BJ (cell line): ENCODE measurements at places on chromosomes 1 and 21. TPM values are rescaled to one million over a fixed set of nuclear protein-coding genes. Genes with fewer than 3 reads are reported as not detected.

ANP32E gene
- 6.1 and 14.8 TPM in 2 replicates for polyA plus RNA-seq

C1orf185 gene
- not detected in 2 replicates for polyA plus RNA-seq

TRIM58 gene
- polyA plus RNA-seq: not detected in 2 replicates

RCSD1 gene
- polyA plus RNA-seq: not detected in 2 replicates

DNA sequence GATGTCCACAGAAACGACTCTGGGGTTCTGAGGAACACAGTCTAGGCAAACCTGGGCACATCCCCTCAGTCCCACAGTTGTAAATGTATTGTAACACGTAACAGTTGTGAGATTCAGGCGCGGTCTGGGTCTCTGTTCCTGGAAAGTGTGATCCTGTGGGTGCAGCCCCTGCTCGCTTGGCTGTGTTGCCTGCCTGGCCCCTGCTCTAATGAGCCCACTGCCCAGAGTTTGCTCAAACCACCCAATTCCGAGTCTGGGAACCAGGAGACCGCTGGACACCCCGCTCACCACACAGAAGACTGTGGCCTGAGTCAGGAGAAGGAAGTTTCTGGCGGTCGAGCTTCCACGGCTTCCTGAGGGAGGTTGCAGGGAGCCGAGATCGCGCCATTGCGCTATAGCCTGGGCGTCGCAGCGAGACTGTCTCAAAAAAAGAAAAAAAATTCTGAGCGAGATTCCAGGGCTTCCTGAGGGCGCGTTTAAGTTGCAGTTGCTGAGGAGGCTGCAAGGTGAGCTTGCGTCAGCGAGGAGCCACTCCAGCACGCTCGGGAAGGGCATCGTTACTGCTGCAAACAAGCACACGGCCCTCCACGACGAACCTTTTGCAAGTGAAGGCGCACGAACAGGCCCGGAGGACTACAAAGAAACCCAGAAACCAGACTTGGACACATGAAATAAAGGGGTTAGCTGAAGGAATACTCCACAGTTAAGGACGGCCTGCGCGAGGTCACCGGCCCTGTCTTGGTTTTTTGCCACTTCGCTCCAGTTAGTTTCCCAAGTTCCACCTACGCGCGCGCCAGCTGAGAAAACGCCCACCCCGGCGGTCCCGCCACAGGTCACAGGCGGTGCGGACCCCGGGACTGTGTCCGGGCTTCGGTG lies 1.1 kb downstream of the C21orf58 start:
- no peak for DNase-seq

DNA sequence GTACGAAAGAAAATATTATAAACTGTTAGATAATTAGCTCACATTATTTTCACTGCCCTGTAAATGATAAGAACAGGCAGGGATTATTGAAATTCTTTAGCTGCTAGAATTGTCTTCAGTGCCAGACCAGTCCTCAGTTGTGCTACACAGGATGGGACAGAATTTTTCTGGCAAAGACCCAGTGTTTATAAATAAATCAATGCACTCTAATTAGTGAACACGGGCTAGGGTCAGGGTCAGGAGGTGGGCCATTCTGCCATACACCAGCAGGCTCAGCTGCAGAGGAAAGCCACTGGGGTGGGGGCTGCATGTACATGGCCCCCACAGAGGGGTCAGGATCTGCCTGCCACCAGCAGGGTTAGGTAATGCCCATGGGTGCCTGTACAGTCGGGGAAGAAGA lies 6.4 kb downstream of the BCAR3 start:
- no peak for DNase-seq

DNA sequence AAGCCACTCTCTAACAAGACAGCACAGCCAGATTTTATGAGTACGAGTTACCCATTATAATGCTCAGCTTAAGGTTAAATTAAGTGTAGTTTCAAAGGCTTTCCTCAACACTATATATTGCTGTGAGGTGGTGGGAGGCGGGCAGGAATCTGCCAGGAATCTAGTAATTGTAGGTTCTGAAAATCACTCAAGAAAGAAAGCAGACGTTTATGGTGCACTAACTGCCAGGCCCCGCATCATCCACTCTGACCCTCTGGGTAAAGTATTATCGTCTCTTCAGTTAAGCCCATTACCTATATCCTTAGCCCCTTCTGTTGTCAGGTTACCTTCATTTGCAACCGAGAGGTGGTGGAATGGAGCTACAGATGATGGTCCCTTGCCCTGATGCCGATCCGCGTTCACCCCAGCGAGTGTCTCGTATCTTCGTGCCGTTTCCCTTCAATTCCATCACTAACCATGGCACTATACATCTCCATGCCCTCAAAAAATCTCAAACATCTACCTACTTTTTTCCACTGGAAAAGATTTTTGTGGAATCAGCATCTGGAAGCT lies 12.4 kb downstream of the HMGN1 start:
- DNase-seq: no peak

DNA sequence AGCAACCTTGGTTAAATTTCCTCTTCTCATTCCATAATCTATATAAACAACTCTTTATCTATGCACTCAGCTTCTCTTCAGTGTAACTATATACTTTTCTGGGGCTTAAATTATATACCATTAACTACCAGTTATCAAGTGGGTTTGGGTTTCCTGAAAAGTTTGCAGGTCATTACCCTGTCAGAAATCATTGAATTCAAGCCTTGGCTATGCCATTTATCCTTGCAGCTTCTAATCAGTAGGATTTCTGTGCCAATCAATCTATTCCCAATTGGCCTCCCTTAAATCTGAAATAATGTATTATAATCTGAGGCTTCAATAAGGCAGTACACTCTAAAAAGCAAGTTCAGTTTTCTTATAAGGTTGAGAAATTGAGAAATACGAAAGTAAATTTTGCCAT lies 466.5 kb downstream of the NCAM2 start:
- DNase-seq: no peak

- DNase-seq: no peak
These were observed 16.1 kb downstream of the UBIAD1 start for GRCh38 chr1:11289064-11289463.

DNA sequence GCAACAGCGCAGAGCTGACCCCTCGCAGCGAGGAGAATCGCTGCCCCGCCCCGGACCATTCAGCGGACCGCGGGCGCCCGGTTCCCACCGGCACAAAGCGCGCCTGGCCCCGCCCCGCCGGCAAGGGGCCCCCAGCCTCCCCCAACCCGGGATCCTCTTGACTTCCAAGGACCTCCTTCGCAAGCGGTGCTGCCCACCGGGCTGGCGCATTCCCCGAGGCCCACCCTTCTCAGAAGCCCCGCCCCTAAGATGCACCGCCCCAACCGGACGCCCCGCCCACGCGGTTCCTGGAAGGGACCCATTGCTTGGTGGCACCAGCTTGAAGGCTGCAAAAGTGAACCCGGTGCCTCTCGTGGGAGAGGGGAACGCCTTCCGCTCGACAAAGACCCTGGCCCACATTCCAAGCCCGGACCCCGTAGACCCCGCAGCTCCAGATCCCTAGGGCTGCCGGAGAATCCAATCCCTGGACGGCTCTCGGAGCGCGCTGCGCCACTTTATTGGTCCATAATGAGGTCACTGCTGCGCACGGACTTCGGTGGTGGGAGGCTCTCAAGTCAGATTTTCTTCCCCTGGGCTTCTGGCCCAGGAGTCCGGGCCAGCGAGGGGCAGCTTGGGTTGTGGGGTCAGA lies 2.0 kb downstream of the HES3 start:
- no peak for DNase-seq

DNA sequence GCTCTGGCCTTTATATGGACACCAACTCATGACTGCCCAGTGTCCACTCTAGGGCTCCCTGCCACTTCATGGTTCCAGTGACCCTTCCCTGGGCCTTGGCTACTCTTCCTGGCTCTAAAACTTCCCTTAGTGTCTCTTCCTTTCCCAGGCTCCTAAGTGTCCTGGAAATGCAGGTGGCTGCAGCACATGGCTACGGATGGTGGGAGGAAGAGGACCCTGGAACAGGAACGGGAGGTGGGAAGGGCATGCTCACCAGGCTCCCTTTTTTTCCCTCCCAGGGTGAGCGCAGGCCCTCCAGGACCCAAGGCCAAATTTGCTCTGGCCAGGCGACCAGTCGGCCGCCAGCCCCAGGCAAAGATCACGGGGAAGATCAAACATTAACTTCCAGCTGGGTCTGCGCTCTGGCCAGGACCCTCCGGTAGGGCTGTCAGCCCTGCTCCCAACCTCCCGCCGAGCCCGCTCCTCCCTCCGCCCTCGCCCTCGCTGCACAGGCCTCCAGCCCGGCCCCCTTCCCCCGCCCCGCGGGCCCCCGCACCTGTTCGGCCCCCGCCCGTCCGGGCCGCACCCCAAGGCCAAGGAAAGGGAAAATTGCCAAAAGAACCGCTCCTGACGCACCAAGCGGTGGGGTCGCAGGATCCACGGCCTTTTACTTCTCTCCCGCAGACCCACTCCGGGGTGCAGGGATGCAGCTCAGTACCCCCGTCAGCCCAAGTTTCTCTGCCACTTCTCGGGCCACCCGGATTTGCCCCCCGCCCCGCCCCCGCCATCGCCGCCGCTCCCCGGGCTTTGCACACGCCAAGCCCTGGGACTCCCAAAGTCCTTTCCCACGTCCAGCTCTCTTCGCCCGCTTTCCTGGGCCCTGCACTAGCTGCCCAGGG lies 894 bp downstream of the TCEA3 start:
- no peak for DNase-seq

GRCh38 chr1:31751822-31752241 lies 12.3 kb downstream of the ADGRB2 start:
- DNase-seq: no peak

GRCh38 chr1:29579821-29580425 lies 343.6 kb downstream of the PTPRU start:
- DNase-seq: peak; percentile 45

- no peak for DNase-seq
These were observed 15.4 kb upstream of the PRDM15 start for GRCh38 chr21:41894511-41894910.

DNA sequence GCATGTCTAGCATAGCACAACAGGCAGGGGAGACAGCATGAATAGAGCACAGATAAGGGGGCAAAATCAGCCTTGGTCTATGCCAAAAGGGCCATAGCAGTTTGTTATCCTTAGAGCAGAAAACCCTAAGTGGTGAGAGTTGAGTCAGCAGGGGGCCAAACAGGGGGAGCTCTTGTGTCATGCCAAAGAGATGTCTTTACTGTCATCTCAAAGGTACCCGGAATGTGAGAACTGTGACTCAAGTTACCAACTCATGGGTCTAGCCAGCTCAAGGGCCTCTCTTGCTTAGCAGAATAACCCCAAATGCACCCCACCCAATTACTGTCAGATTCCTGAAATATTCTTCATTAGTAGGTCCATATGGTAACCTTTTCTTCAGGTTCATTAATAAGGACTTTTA lies 45.9 kb upstream of the NRDC start:
- peak; percentile 56 for DNase-seq

- DNase-seq: no peak
These were observed 155.3 kb downstream of the ROR1 start for GRCh38 chr1:63929106-63929478.

DNA sequence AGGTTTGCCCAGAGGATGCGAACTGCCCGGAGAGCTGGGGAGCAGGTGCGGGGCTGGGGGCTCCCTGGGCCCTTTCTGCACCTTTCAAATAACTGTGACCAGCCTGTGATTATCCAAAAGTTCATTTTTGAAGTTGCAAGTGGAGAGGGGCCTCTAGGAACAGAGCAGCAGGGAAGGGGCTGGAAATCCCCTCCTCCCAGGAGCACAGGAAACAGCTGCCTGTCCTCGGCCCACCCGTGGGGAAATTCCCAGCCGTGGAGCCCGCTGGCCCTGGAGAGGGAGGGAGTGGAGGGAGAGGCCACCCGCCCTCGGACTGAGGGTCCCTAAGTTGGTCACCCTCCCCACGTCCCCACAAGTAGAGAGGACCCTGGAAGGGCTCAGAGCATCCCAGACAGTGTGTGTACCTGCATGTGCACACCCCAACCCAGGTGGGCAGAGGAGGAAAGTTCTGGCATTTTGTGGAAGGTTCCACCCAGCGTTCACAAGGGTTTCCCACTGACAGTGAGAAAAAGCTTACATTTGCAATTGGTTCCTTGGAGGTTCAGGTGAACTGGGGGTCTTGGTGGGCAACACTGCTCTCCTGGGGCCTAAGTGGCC lies 1.2 kb upstream of the TNFRSF4 start:
- no peak for DNase-seq

DNA sequence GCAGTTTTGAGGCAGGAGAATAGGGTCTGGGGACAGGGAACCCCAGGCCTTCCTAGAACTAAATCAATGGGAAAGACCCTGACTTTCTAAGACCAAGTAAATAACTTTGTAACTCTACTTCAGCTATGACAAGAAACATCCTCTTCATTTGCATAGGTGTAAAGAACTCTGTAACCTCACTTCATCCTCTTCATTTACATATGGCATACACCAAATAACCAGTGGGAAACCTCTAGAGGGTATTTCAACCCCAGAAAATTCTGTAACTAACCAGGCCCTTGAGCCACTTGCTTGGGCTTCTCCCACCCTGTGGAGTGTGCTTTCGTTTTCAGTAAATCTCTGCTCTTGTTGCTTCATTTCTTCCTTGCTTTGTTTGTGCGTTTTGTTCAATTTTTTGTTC lies 495.6 kb downstream of the SIPA1L2 start:
- DNase-seq: no peak

DNA sequence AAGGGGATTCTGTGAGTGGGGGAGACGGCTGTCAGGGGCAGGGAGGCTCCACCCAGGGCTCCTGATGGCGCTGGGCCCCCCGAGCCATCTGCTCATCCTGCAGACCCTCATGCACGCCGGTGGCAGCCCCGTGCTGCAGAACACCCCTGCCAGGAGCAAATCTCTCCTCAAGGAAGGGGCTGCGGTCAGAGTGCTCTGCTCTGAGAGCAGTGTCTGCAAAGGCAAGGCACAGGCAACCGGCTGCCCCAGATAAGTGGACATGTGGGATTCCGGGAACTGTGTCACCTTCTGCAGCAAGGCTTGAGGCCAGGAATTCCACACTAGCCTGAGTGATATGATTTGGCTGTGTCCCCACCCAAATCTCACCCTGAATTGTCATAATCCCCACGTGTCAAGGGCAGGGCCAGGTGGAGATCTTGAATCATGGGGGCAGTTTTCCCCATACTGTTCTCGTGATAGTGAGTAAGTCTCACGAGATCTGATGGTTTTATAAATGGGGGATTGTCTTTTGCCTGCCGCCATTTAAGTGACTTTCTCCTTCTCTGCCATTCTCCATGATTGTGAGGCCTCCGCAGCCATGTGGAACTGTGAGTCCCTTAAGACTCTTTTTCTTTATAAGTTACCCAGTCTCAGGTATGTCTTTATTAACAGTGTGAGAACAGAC lies 101.0 kb downstream of the PDE9A start:
- no peak for DNase-seq

- peak; percentile 89 for DNase-seq
These were observed 84.2 kb downstream of the ABCA4 start for GRCh38 chr1:94036730-94037129.

- DNase-seq: no peak
These were observed 246.4 kb upstream of the MAP1LC3C start for GRCh38 chr1:242245255-242245654.
